Suppressor macrophage treated with lipopolysaccharide for 4 hours (primary cell): ENCODE measurements at places on chromosomes 3 and 15.
A peak's percentile ranks its signal among the peaks of the same experiment; 100 is the strongest.

GRCh38 chr15:77650265-77650664, 17.6 kb upstream of the LINGO1 start:
- DNase-seq = peak; percentile 24

DNA sequence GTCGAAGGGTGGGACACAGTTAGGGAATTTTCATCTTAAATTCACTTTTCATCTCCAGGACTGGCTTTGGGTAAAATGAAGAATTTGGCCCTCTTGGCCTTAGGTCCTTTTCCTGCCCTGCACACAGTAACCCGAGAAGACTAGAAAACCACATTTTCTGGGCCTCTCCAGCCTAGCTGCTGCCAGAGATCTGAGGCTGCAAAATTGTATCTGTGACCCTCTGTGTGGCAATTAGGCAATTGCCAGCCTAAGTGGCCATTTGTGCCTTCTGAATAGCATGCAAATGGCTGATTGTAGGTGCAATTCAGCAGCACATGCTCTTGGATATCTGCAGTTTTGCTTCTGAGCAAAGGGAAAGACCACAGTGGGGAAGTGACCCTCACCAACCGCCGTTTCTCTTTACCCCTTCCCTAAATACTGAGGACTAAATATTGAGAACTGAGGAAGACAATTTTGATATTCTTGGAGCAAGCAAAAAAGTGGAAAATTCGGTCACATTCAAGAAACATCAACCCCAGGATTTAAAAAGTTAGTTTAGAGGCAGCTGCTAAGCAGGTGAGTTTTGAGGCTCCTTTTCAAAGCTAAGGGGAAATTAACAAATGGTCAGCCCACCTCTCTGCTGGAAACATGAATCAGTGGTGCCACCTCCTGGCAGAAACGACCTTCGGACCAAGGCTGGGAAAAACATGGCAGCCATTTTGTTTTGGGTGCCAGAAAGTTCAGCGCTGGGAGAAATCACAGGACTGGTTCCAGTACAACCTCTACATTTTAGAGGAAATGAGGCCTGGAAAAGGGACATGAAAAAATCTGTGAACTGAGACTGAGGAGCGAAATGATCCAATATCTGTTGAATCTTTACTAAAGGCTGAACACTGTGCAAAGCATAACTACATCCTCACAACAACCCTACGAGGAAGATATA, 56.6 kb upstream of the PRTG start:
- peak; percentile 40 for DNase-seq

DNA sequence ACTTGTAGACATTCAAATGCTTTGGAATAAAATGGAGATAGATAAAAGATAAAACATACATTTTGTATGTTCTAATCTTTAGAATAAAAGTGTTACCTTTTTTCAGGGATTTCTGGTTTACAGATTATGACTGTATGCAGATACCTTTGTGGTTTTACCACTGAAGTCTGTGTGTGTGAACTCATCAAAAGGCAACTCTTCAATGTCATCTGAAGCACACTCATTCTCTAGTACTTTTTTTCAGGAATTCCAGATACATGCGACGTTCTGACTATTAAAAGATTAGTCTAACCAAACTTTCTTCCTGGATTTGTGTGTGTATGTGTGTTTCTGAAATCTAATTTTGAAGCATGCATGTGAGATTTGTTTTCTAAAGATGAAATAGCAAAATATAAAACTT, 188.6 kb downstream of the NLGN1 start:
- no peak for DNase-seq

DNA sequence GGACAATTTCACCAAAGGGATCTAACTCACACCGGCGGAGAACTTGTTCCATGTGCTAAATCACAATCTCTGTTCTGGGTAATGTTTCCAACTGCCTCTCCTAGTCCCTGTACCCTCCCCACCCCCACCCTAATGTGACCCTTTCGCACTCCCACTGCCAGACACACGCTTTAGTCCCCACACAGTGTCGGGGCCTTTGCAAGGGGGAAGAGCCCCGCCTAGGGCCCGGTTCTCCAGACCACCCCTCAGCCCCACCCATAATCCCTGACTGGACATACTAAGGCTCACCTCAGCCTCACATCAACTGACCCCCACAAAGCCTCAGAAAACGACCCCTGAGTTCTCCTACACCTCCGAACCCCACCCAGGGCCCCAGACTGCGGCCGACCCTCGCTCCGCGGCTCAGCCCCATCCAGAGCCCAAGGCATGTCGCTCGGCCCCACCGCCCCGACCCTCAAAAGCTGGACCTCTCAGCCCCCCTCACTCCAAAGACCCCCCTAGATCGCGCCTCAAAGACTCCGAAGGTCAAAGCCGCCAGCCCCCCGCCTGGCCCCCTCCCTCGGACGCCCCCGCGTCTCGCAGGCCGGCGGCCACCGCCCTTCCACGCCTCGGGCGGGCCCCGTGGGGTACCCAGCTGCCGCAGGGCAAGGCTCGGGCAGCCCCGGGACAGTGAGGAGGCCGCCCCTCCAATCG, 72.0 kb upstream of the MAP4 start:
- DNase-seq = peak; percentile 3

DNA sequence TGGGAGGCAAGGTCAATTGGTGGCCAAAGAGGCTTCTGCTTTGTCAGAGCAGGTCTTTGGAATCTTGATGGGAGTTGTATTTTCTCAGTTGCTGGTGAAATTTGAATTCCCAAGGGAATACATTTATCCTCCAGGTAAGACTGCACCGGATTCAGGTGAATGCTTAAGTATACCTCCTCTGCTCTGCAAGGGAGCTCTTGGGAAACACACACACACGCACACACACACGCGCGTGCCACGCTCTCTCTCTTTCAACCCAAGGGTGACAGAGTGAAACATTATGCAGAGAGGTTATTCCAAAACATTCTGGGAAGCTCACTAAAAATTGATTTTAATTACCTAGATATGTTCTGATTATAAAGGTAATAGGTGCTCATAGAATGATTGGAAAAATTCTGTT, 33.7 kb downstream of the ST6GAL1 start:
- DNase-seq = no peak

GRCh38 chr3:116135457-116136085, 309.7 kb downstream of the LSAMP start:
- DNase-seq = no peak

DNA sequence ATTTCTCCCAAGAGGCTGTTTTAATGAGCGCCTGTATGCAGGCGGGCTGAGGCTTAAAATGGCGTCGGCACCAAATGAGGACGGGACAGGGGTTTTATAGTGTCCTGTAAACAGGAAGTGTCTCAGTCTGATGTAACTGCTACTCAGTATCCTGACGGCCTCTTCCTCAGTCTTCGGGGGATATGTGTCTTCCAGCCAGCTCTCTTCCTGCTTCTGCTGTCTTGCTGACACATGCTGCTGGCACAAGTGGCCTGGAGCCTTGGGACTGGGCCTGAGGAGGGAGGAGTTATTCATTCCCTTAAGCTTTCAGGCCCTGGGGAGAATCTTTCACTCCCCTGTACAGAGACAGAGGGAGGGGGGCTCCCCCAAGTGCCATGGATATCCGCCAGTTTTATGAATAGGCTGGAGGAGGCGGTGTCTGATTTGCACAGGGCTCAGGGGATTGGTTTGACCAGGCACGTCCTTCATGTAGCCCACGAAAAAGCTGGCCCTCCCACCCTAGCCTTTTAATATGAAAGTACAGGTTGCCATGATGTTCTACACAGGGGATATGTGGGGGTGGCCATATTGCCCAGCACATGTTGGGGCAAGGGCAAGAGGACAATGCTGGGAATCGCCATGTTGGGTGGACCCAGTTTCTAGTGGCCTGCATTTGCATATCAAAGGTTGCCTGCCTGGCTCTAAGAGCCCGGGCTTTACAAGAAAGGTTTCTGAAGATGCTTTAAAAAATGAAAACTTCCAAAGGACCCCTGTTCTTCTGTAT, 19.9 kb downstream of the NDUFB4 start:
- DNase-seq = peak; percentile 55

- no peak for DNase-seq
Measured at GRCh38 chr3:105402287-105402801, 35.6 kb downstream of the ALCAM start.

DNA sequence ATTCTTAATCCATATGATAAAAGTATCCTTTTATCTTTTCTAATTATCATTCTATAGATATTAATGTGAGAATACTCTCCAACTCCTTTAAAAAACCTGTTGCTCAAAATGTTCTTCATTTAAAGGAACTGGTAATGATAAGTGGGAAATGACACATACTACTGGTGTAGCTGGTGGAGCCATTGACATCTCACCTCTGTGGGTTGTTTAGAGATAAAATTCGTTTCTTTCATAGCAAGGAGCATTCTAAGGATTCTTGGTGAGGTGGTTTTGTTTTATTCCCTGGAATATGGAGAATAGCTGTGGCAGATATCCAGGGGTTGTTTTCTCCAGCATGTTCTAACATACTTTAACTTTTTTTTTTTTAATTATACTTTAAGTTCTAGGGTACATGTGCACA, 299.8 kb upstream of the THBS1 start:
- DNase-seq = no peak

- no peak for DNase-seq
Measured at GRCh38 chr3:106288781-106289180, 420.0 kb upstream of the CBLB start.

GRCh38 chr15:69627548-69628158, 175.0 kb downstream of the RPLP1 start:
- no peak for DNase-seq

- DNase-seq = no peak
Measured at GRCh38 chr3:107062787-107063186, 314.5 kb upstream of the CCDC54 start.

GRCh38 chr3:169699070-169699469, 35.6 kb upstream of the MECOM start:
- DNase-seq = no peak

- DNase-seq = no peak
Measured at GRCh38 chr3:125959317-125960065, 9.5 kb upstream of the ROPN1B start.

DNA sequence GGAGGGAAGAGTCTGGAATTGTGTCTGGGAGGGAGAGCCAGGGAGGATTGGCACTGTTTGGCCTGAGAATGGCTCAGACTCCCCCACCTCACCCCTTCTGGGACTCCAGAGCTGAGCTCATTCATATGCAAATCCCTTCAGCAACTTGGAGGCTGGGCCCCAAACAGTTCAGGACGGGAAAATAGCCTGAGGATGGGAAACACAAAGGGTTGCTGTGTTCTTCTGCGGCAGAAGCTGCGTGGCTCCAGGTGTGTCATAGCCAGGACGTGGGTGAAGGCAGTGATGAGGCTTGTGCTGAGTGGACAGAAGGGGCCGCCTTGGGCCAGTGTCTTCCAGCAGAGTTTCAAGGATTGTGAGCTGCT, 16.6 kb downstream of the MASP1 start:
- DNase-seq = no peak

DNA sequence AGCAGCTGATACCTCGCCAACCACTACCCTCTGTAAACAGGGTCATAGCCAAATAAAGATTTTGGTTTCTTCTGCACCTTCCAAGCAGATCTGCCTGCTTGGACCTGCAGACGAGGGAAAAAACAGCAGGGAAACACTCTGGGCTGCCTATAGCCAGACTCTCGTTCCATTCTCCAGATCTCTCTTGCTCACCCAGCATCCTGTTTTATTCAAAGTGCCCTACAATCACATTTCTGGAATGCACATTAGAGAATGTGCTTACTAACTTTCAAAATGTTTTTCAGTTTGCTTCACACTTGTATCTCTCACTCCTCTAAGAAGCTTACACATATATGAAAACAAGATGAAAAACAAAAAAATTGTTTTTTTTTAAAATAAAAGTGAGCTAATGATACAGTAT, 71.4 kb downstream of the MLH1 start:
- no peak for DNase-seq

- no peak for DNase-seq
Measured at GRCh38 chr3:42115946-42116345, 24.8 kb downstream of the TRAK1 start.

DNA sequence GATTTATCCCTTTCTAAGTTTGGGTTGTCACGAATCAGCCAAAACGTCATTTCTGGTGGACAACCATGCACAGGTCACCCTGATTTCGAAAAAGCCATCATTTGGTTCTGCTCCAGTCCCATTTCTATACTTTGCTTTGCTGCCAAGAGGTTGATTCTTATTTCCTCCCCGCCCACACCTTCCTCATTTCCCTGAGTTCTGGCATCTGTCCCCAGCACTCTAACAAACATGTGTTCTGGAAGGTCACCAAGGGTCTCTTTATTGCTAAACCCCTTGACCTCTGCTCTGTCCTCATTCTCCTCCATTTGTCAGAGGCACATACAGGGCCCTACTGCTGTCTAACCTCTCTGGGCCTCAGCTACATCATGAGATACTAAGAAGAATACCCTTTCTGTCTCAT, 36.4 kb upstream of the PTPRG start:
- DNase-seq = no peak

DNA sequence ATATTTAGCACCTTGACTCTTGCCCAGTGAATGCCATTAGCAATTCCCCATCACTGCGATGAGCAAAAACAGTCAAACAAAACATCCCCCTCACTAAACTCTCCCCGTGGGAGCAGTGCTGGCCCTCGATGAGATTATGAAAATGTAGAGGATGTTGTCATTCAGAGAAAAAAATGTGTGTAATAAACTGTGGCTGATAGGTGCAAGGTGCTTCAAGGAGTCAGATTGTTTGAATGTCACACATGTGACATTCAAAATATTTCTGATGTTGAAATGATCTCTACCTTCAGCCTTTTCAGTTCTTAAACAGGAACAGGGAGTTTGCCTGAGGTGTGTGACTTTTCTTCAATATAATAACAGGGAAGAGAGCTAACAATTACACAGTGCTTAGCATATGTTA, 281.8 kb upstream of the TRIM42 start:
- no peak for DNase-seq

GRCh38 chr3:124814620-124815421, 72.3 kb downstream of the ITGB5 start:
- DNase-seq = peak; percentile 43
